ENCODE measurements at places on chromosomes 6 and 20.

DNA sequence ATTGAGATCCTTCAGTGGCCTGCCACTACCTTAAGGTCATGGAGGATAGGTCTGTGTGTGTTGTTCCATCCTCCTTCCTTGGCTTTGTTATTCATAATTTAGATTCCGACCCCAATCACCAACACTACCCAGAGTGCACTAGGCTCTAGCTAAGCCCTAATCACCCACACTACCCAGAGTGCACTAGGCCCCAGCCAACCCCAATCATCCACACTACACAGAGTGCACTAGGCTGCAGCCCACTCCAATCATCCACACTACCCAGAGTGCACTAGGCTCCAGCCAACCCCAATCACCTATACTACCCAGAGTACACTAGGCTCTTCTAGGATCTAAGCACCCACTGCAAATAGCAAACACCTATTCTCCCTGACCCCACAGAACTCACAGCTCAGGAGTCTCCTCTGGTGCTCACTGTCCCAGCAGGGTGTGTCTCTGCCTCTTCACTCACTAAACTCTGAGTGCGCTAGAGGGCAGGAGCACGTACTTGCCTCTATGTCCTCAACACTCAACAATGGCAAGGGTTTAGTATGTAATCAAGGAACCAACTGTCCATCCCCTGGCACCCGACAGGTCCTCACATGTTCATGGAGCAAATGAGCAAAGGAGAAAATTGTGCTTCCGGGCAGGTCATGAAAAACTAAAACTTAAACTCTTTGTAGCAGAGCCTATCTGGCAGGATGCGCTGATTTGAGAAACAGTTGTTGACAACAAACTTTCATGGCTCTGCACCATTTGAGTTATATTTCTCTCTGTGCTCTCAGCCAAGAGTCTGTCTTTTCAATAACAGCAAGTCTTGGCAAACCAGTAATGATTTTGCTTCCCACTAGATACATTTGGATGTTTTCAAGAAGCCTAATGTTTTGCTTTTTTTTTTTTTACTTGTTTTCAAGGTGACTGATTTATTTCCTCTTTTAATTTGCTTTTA is 54.3 kb downstream of the SLC22A23 start:
- DNase-seq, result no peak

DNA sequence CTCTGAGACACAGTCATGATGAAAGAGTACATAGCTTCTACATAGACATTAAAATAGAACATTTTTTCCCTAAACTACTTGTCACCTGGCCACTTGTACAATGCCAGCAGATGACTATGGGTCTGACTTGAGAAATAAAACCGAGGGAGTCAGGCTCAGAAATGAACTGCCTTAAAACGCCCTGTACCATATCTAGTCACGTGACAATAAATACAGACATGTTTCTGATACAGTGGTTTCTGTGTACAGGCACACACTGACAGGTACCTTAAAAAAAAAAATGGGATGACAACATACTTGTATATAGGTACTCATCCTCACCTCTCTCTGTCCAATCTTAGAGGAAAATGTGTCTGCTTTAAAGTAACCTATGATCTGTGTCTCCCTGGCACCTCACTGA is 144.1 kb downstream of the SH3BGRL2 start:
- no peak for DNase-seq

DNA sequence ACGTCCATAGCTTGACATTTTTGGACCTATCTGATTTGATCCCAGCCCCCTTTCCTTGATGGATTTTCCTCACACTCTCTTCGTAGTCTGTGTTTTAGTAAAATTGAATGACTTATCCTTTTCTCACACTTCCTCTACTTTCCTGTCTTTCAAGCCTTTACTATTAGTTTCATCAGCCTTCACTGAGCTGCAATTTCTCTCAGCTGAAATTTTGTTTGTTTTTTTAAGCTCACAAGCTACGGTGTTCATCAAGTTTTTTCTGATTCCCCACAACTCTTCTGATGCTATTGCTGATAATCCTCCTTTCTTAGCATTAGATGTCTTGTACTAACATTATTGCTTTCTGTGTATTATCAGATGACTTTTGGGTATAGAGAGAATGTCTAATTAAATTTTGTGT is 263.7 kb downstream of the TBX18 start:
- DNase-seq, result no peak

- no peak for DNase-seq
Measured at GRCh38 chr6:15937602-15938001, 191.3 kb upstream of the MYLIP start.

DNA sequence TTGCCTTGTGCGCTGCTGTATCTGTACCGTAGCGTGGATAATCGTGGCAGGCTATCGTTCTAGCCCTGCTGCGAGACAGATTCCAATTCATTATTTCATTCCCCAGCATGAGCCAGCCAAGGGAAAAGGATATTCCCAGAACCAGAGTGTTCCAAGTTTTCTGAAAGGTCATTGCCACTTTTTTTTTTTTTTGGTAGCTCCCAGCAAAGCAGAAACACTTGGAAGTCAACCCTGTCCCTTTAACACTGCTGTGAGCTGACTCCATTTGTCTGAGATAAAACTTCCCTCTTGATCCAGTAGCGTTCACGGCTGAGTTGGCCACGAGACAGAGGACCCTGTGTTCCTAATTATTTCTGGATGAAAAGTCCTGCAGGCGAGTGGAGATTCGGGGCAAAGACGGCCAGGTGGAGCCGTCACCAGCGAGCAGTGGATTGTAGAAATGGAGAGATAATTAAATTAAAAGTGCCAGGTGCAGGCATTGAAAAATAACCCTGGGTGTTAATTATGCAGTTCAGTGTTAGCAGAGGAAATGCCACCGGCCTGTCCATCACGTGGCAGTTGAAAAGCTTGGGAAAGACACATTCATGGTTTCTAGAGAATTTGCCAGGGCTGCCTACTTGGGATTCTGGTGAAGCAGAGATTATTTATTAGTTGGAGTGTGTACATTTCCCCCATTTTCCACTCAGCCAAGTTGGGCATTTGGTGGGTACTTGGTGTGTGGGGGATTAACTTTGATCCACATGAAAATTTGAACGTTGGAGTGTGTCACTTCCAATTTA is 164.2 kb downstream of the SLC24A3 start:
- DNase-seq, result peak; percentile 70

DNA sequence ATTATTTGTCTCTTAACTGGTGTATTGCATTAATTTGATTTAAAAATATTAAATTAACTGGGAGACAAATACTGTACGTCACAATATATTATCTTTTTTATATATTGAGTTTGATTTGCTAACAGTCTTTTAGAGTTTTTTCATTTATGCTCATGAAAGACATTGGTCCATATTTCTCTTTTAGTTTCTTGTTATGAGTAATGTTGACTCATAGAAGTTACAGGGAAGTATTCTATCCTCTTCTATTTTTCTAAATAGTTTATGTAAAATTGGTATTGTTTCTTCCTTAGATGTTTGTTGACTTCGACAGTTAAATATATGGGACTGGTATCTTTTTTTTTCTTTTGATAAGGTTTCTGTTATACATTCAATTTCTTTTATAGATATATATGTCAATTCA is 1115.6 kb upstream of the CITED2 start:
- DNase-seq, result no peak

GRCh38 chr6:140046016-140046632 is 671.7 kb upstream of the CITED2 start:
- no peak for DNase-seq

- no peak for DNase-seq
Measured at GRCh38 chr20:40512994-40513393, 176.0 kb downstream of the MAFB start.

DNA sequence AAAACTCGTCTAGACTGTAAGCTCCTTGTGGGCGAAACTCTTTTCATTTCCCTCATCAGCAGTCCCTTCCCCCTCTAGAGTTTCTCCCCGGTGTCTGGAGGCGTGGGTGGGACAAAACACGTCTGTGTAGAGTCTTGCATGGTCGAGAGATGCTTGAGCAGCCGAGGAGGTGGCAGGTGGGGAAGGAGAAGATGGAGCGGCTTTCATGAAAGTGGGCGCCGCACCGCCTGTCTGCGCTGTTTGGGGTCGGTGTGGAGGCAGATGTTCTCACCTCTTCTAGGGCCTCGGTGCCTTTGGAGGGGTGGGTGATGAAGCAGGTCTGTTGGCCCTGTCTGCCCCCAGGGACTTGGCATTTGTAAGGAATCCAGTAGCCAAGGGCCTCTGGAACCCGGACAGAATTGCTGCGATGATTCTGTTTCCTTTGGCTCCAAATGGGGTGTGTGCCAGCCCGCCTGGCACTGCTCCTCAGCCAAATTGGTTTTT is 1.2 kb downstream of the BRPF3 start:
- DNase-seq, result no peak

DNA sequence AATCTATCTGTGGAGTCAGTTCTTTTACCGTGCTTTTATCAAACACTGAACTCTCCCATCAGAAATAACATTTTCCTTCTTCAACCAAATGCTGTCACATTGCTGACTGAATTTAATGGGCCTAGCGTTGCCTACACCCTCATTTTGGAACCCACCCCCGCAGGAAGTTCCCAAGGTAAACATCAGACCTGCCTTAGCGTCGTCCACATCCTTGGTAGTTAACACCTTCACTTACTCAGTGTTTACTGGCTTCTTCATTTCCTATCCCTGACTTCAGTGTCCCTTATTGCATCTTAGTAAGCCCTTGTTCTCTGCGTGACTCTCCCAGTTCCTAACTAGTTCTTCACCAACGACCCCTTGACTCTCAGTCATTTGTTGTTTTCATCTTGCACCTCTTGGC is 491.4 kb upstream of the SOX4 start:
- DNase-seq, result no peak

- DNase-seq, result no peak
Measured at GRCh38 chr20:59786801-59787537, 146.5 kb downstream of the SYCP2 start.

DNA sequence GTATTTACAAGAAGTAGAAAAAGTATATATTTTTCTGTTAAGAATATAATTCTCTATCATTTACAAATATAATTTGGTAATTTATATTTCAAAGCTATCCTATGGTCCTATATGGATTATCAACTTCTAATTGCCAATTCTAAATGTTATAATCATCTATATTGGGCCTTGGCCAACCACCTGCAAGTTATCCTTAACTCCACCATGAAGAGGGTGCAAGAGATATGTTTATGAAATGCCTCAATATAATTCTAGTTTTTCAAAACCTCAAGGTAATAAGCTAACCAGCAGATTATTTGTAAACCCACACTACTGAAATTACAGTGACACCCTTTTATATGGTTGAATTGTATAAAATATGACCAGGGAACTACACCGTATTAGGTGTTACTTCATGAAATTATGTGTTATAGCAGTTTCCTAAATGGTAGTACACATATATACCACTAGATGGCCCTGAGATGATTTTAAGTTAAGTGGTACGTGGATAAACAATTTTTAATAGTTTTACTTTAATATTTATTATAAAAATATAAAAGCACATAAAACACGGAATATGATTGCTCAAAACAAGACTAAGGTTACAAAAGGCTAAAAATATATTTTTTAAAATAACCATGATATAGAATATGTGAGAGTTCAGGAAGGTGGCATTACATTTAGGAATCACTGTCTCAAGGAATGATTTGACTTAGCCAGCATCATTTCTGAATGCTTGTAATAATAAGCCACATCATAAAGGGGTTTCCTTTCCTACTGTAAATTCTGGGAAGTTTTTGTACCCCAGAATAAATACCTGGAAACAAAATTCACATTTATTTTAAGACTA is 9.8 kb upstream of the PNISR start:
- DNase-seq, result no peak

DNA sequence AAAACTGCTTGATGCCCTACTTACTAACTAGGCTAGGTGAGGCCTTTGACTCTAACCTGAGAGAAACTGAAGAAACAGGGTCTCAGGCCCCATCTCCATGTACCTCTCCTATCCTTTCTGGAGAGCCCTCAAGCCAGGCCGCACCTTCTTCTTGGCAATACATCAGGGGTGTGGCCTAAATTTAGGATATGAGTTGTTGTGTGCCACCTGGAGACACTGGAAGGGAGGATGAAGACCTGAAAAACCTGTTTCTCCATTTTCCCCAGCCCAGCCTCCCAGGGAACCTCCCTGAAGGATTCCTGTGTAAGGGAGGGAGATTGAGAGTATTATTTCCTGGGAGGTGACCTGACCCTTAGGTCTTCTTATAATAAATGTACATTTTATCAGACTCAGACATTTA is 3.1 kb downstream of the LY6G6D start:
- DNase-seq, result peak; percentile 86

- DNase-seq, result no peak
Measured at GRCh38 chr6:113122060-113122459, 735.1 kb upstream of the MARCKS start.

- peak; percentile 64 for DNase-seq
Measured at GRCh38 chr20:40323361-40323794, 365.7 kb downstream of the MAFB start.

DNA sequence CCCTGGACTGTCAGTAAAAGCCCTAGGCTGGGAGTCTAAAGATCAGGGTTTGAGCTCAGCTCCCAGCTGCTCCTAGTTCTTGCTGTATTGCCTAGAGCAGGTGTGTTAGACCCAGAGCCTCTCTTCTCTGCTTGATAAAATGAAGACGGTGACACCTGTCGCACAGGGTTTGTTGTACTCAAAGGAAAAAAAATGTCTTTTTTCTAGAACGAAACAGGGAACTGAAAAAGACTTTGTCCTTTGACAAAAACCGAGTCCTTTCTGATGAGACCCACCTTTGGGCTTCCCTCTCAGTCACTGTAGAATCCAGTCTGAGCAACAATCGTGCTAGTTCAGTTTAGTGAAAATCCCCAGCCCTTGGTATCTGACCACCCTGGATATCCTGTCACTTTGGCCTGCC is 102.1 kb upstream of the LAMP5 start:
- no peak for DNase-seq

DNA sequence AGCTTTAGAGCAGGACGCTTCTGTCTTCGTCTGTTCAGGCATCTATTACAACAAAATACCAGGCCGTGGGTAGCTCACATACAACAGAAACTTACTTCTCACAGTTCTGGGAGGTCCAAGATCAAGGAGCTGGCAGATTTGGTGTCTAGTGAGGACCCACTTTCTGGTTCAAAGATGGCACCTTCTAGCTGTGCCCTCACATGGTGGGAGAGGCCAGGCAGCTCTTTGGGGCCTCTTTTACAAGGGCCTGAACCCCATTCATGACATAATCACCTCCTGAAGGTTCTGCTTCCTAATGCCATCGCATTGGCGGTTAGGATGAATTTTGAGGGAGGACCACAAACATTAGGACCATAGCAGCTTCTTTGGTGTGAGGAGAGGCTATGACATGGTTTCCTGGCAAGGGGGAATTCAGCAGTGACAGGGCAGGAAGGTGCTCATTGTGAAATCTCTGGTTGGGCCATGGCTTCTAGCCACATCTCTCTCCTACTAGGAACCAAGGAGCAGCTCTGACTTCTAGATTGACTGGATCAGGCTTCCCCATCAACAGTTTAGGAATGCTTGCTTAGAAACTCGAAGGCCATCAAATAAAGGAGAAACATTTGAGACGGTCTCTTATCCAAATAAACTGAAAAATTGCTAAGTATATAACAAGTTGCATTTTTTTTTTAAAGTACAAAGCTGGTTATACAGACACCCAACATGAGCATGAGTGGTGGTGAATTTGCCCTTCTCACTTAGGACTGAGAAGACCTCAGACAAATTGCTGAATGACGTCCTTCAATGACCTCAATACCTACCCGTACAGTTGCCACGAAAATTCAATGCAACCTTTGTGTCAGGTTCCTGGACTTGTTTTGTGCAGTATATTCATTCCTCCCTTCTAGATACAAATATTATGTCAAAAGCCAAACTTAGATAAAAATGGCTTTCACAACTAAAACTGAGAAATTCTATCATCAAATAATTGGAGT is 140.7 kb downstream of the ZDHHC14 start:
- DNase-seq, result no peak
